ENCODE measurements at places on chromosomes 13 and 19. TPM values are rescaled to one million over a fixed set of nuclear protein-coding genes. Genes with fewer than 3 reads are reported as not detected.

DNA sequence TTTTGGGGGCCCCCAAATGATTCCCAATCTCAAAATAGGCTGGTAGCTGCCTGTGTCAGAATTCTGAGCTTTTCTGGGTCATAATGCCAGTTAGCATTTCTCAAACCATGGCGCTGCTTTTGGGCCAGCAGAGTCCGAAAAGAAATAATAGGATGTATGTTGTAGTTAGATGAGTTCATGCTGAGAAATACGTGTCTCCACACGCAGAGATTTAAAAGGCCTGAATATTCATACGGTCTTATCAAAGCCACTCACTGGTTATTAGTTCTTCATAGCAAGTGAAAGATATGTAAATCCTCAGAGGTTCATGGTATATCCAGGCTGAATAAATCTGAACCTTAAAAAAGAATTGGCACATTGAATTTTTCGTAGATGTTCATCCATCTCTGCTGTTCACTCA lies 124.5 kb downstream of the SHISA2 start:
- no peak overlapping the region for H3K27ac ChIP-seq
- no peaks in the 10 kb centered on the region for H3K27me3 ChIP-seq
- no peaks in the 10 kb centered on the region for H3K36me3 ChIP-seq
- H3K4me1 ChIP-seq = no peaks in the 10 kb centered on the region
- DNase-seq = no peak
- H3K4me3 ChIP-seq = no peak overlapping the region

DNA sequence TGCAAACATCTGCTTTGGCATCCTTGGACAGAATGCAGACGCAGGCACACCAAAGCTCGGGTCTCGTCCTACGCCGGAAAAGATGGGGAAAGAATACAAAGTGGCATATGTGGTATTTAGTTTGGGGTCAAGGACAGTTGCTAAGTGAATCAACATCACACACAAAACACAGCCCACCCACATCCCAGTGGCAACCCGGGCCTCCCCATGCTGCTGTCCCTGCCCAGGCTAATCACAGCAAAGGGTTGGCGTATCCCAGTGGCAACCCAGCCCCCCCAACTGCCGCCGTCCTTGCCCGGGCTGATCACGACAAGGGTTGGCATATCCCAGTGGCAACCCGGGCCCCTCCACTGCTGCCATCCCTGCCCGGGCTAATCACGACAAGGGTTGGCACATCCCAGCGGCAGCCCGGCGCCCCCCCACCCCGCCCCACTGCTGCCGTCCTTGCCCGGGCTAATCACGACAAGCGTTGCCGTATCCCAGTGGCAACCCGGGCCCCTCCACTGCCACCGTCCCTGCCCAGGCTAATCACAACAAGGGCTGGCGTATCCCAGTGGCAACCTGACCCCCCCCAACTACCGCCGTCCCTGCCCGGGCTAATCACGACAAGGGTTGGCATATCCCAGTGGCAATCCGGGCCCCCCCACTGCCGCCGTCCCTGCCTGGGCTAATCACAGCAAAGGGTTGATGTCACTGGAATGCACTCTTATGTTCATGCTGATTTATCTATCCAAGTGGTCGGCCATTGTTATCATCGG lies 167.8 kb upstream of the SOX1 start:
- no peaks in the 10 kb centered on the region for H3K36me3 ChIP-seq
- no peak overlapping the region for H3K4me3 ChIP-seq
- no peaks in the 10 kb centered on the region for H3K4me1 ChIP-seq
- H3K27me3 ChIP-seq = peaks cover 1% of the 10 kb centered on the region
- no peak for DNase-seq

GRCh38 chr19:35013041-35013819 lies 13.1 kb downstream of the GRAMD1A start:
- peak overlapping the region; percentile 81 for H3K27ac ChIP-seq
- peak; percentile 78 for DNase-seq
- H3K36me3 ChIP-seq = peaks cover 50% of the 10 kb centered on the region
- H3K4me3 ChIP-seq = peak overlapping the region; percentile 57
- peaks cover 50% of the 10 kb centered on the region for H3K4me1 ChIP-seq

DNA sequence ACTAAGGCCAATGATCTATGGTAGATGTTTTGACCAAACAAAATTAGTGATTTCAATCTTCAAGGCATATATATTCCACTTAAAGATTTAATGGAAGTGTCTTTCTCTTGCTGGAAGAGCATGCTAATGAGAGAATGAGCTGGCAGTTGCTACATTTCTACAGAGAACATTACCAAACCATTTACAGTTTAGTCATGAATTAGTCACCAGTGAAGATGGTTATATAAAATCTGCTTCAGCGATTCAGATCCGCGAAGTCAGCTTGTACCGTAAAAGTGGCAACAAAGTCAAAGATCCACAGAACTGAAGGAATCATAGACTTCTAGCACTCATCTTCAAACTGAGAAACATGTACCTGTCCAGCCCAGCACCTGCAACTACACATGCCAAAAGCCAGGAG lies 156.3 kb downstream of the SLITRK5 start:
- no peaks in the 10 kb centered on the region for H3K27me3 ChIP-seq
- H3K27ac ChIP-seq = no peak overlapping the region
- H3K4me1 ChIP-seq = no peaks in the 10 kb centered on the region

GRCh38 chr19:15453091-15453578 lies 3.4 kb upstream of the WIZ start:
- peaks cover 12% of the 10 kb centered on the region for H3K4me1 ChIP-seq
- peaks cover 54% of the 10 kb centered on the region for H3K36me3 ChIP-seq
- no peak for DNase-seq
- H3K4me3 ChIP-seq = no peak overlapping the region

DNA sequence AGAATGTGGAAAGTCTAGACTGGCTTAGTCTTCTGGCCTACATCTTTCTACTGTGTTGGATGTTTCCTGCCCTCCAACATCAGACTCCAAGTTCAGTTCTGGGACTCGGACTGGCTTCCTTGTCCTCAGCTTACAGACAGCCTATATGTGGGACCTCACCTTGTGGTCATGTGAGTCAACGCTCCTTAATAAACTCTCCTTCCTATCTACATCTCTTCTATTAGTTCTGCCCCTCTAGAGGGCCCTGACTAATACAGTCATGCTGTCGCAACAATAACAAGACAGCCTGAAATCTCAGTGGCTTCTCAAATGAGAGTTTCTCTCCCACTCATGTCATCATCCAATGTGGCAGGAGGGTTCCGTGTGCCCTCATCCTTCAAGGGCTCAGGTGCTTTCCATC lies 347.8 kb downstream of the MZT1 start:
- H3K4me3 ChIP-seq = no peak overlapping the region
- H3K36me3 ChIP-seq = no peaks in the 10 kb centered on the region
- DNase-seq = no peak
- no peaks in the 10 kb centered on the region for H3K27me3 ChIP-seq
- no peak overlapping the region for H3K27ac ChIP-seq
- H3K4me1 ChIP-seq = no peaks in the 10 kb centered on the region

DNA sequence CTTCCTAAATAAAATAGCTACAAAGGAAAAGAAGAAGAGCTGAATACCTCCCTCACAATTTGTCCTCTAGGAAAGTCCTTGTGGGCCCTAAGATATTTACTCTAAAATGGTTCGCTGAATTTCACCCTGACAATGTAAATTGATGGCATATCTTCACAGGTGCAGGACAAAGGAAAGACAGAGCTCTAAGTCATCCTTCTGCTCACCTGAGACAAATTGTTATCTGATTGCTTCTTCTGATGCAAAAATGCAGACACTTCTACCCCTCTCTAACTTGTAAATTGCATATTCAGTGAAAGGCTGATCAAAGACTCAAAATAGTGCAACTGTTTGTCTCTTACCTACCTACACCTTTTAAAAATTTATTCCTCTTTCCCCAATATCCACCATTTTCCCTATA lies 747.2 kb upstream of the PRR20A start:
- H3K27me3 ChIP-seq = no peaks in the 10 kb centered on the region
- H3K27ac ChIP-seq = no peak overlapping the region
- no peak overlapping the region for H3K4me3 ChIP-seq
- H3K36me3 ChIP-seq = no peaks in the 10 kb centered on the region
- H3K4me1 ChIP-seq = no peaks in the 10 kb centered on the region

Gene SLC10A2
- total RNA-seq = not detected

Gene KLF16
- total RNA-seq = 40.6 TPM

Gene CIRBP
- 497 TPM for total RNA-seq

Gene EID2B
- total RNA-seq = 4.8 TPM

Data from CD4-positive, CD25-positive, alpha-beta regulatory T cell (primary cell).